ENCODE measurements at places on chromosomes 3 and 15. TPM values are rescaled to one million over a fixed set of nuclear protein-coding genes. Genes with fewer than 3 reads are reported as not detected.

DNA sequence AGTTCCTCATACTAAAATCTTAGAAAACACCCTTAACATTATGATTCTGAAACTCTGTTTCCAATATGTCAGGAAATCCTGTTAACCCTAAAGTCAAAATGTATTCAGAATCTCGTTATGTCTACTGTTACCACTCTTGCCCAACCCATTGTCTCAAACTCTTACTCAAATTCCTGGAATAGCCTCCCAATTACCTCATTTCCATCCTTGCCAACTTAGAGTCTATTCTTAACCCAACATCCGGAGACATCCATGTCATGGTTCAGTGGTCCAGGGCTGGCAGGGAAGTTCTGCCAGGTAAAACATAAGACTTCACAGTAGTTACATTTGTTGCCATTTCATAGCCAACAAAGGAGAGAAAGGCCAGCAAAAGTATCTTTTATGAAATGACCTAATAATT is 593.9 kb downstream of the PYDC2 start:
- no peak for DNase-seq

- DNase-seq: peak; percentile 71
Observed at GRCh38 chr3:13346481-13347389, 73.4 kb downstream of the NUP210 start.

The GP9 gene
- total RNA-seq: not detected

The MESP1 gene
- 1.2 TPM for total RNA-seq

The ZNF660 gene
- 11.5 TPM for total RNA-seq

The SHF gene
- total RNA-seq: 19.0 TPM
